ENCODE measurements at places on chromosomes 12 and 14.
A peak's percentile ranks its signal among the peaks of the same experiment; 100 is the strongest.

GRCh38 chr14:69551511-69551910 lies 23.2 kb downstream of the CCDC177 start:
- DNase-seq, result no peak

- no peak for DNase-seq
Observed at GRCh38 chr14:38941488-38941887, 161.5 kb downstream of the SEC23A start.

GRCh38 chr14:36054353-36055051 lies 122.0 kb downstream of the PTCSC3 start:
- no peak for DNase-seq

- no peak for DNase-seq
Observed at GRCh38 chr12:115957686-115958290, 319.7 kb downstream of the MED13L start.

DNA sequence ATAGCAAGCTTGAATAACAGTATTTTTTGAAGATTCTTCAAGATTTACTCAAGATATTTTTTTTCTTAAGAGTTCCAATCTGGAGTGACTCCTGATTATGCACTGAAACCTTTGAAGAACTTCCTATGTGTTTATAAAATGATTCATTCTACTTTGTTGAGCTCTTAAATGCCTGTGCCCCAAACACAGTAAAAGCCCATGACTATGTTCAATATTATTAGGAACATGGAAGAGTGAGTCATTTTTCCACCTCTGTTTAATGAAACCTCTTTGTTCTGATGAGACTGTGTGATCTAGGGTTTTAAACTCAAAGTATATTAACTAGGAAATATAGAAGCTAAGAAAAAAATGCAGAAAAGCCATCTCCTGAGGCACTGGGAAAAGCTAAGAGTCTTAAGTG lies 415.0 kb upstream of the FBXO33 start:
- no peak for DNase-seq

DNA sequence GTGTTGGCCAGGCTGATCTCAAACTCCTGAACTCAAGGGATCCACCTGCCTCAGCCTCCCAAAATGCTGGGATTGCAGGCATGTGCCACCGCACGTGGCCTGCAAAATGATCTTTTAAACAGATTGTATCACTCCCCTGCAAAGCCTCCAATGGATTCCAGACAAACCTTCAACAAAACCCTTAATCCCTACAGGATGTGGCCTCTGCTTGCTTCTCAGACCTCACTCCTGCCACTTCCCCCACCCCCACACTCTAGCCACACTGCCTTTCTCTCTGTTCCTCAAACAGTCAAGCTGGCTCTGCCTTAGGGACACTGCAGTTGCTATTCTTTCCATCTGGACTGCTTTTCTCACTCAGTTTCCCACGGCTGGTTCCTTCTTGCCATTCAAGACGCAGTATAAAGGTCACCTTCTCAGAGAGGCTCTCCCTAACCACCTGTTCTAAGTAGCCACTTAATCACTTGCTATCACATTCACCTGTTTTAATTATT lies 47.3 kb upstream of the TMED10 start:
- DNase-seq, result no peak

DNA sequence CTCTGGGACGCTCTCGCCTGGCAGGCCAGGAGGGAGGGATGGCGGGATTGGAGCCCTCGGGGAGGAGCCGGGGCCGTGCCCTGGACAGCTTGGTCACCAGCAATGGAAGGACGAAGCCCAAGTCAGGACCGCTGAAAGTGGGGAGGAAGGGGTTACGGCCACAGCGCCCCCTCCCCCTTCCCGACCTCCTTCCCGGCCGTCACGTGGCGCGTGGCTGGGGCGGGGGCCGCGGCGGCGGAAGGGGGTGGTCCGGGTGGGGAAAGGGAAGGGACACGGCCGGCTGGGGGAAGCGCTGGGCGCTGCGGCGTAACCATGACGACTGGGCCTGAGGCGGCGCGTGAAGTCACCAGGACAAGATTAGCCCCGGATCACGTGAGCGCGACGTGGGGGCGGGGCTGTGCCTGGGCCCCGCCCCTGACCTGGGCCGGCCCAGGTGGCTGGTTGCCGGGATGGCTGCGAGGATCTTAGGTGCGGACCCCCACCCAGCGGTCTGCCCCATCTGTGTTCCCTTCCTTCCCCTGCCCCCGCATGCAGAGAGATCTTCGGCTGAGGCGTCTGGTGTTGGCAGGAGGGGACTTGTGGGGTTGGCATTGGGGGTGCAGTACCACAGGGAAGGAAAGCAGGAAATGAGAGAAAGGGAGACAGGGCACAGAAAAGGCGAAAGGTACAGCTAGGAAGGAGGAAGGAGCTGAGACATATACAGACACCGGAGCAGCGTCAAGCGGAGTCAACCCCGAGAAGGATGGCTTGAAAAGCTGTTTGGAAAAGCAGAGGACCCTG lies 6.2 kb downstream of the MAP3K12 start:
- DNase-seq, result peak; percentile 96

GRCh38 chr12:31020385-31021166 lies 53.1 kb upstream of the DDX11 start:
- DNase-seq, result no peak

All from SK-N-DZ (cell line).